ENCODE measurements at places on chromosomes 1 and 21.
A peak's percentile ranks its signal among the peaks of the same experiment; 100 is the strongest.

- no peak for DNase-seq
Measured at GRCh38 chr1:65378247-65378946, 42.1 kb upstream of the LEPR start.

GRCh38 chr1:33255347-33256220, 708 bp upstream of the ZNF362 start:
- DNase-seq, result peak; percentile 22

DNA sequence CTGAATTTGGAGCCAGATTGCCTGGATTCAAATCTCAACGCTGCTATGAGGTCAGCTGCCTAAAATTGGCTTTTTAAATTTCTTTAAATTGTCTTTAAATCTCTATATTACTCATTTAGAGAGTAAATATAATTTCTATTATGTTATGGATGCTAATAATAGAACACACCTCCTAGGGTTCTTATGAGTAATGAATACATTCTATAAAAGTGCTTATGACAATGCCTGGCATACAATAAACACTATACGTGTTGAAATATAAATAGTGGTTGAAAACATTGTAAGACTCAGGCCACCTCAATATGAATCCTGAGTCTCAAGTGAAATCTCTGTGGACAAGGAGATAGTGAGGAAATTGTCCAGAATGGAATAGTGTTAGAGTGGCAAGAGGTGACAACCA, 31.0 kb upstream of the PHGDH start:
- DNase-seq, result no peak

GRCh38 chr1:87295445-87296110, 33.1 kb upstream of the LMO4 start:
- DNase-seq, result no peak

DNA sequence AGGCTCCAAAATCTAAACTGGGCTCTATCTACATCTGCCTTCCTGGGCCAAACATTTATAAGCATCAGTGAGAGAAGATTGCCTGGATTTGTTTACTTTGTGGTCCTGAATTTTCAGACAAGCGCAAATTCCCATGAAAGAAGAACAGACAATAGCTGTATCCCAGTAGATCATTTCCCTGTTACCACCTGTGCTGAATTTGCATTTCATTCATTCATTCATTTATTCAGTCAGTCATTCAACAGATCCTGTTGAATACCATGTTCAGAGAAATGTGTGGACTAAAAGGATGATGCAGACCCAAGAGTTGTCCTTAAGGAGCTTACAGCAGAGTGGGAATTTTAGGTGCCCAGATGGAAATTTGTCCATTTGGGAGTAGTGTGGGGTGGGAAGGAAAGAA, 2.2 kb downstream of the PGM1 start:
- no peak for DNase-seq

- DNase-seq, result no peak
Measured at GRCh38 chr1:248905662-248906008, 400 bp upstream of the PGBD2 start.

DNA sequence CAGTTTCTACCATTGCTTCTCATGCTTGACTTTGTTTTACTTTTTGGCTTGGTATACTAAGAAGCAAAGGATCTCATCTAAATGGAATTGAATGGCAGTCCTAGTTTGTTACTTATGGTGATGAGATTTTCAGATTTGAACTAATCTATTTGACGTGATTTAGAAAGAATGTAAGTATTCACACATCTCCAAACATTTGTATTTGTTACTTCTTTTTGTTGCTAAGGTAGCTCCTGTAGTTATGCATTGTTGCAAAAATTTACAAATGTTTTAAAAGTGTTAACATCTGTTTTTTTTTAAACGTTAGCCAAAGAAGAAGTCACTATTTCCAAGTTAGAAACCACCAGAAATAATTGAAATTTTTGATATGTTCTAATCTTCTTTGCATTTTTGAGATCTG, 222.5 kb downstream of the RPS6KC1 start:
- DNase-seq, result no peak

DNA sequence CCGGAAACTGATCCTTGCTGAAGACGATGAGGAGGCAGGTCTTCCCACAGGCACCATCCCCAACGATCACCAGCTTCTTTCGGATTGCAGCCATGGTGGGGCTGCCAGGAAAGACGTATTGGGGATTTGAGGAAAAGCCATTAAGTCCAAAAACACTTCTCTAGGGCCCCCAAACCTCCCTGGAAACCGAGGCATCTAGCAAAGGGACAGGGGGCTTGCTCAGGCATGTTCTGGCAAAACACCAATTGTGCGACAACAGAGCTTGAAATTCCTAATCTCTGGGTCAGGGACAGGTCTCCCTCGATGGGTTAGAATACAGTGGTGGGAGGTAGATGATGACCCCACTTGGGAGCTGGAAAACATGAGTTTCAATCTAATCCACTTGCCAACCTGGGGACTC, 3.2 kb downstream of the RHOC start:
- DNase-seq, result no peak

DNA sequence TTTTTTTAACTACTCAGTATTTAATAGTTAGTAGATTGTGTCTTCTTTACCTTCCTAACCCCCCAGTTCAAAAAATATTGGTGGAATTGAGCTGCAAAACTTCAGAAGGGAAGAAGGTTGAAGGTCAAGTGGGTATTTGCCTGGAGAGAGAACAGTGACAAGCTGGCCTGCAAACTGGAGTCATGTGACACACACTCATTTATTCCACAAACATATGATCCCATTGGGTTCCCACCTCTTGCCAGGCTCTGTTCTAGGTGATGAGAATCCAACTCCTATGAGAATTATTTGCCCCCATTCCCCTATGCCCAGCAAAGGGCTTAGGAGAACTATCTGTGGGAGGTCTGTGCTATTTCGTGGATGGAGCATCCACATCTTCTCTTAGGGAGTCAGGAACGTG, 3.5 kb upstream of the PEF1 start:
- no peak for DNase-seq

- DNase-seq, result no peak
Measured at GRCh38 chr1:232147215-232147614, 482.7 kb downstream of the SIPA1L2 start.

DNA sequence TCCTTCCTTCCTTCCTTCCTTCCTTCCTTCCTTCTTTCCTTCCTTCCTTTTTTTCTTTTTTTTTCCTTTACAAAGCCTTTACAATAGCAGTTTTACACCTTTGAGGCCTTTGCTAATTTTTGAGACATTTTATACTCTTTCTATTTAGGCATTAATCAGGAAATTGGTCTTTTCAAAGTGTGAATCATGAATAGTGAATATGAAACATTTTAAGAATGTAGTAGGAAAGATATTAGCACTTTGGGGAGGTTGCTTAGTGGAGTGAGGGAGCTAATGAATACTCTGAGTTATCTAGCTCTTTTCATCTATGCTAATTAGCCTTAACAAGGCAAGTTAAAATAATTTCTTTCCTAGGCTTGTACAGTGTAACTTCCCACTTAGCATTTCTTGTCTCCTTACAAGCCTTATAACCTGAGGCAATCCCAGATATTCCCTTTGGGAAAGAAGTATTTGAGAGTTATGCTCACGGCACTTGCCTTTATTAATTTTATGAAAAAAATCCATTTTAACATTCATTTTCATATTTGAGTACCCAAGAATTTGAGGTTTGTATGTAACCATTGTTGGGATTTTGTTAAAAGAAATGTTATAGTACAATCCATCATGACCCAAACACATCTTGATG, 122.6 kb downstream of the NTNG1 start:
- no peak for DNase-seq

- DNase-seq, result no peak
Measured at GRCh38 chr1:93614541-93614940, 67.1 kb downstream of the BCAR3 start.

DNA sequence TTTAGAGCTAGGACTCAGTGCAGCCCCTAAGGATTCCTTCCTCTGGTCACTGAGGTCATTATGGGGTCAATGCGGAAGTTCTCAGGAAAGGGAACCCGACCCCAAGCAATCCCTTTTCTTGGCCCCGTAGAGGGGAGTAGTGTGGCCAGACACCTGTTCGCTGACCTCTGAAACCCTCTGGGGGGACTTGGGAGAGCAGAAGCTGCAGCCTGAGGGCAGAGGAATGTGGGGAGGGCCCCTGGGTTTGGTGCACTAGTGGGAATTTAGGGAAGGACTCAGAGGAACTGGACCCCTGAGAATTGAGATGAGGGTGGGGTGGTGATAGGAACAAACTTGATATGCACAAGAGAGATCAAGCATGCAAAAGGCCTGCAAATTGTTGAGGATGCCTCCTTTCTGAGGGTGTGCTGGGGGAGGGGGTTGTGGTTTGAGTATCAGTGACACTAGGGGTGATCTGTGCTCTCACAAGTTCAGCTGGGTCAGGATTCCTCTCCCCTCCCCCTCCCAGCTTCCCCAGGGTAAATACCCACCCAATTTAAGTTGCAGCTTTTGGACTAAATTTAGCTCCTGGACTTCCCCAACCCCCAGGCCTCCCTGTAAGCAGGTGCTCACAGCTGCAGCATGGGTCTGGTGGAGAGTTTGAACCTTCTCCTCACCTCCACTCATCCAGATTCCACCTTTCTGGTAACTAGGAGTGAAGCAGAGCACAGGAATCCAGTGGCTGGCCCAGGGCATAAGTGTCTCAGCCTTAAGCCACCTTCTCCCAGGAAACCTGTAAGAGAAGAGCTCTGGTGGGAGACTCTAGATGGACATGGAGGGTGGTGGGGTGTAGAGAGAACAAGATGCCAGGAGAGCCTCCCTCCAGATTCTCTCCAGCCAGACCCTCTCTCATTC, 13.5 kb downstream of the ADAMTSL4 start:
- peak; percentile 51 for DNase-seq

DNA sequence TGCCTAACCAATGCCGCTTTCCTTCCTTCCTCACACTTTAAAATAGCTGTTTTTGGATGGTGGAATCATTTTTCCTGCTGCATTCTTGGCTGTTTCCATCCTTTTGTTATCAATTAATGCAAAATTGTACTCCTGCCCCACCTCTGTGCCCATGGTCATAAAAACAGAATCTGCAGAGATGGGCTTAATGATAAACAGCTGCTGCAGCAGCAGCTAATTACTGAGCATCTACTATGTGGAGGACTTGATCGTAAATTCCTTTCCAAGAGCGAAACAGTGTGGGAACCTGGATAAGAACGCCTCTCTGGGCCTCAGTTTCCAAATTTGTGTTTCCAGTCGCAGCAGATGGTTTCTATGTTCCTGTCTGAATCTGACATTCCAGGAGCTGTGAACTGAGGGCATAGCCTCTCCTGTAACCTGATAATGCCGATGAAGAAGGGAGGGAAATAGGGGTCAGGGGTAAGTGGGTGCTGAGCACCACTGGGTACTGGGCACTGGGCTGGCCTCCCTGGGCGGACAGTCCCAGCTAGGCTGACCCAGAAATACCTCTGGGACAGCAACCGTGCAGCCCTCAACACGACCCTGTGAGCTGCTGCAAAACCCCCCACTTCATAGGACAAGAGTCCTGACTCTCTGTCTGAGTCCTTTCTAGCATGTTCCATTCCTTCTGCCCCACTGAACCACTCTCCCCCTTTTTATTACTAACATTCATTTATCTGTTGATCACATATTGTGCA, 121.7 kb downstream of the DMRTB1 start:
- DNase-seq, result no peak

DNA sequence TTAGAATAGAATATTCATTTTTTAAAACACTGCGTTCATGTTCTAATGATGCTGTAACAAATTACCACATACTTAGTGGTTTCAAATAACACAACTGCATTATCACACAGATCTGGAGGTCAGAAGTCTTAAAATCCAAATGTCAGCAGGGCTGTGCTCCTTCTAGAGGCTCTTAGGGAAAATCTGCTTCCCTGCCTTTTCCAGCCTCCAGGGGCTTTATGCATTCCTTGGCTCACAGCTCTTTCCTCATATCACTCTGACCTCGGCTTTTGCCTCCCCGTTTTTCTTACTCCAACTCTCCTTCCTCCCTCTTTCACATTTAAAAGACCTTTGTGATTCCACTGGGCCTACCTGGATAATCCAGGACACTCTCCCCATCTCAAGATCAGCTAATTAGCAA, 18.6 kb upstream of the FMN2 start:
- DNase-seq, result no peak

- no peak for DNase-seq
Measured at GRCh38 chr1:163050496-163050895, 18.7 kb upstream of the RGS4 start.

- no peak for DNase-seq
Measured at GRCh38 chr21:35850542-35851103, 209.7 kb downstream of the SETD4 start.

DNA sequence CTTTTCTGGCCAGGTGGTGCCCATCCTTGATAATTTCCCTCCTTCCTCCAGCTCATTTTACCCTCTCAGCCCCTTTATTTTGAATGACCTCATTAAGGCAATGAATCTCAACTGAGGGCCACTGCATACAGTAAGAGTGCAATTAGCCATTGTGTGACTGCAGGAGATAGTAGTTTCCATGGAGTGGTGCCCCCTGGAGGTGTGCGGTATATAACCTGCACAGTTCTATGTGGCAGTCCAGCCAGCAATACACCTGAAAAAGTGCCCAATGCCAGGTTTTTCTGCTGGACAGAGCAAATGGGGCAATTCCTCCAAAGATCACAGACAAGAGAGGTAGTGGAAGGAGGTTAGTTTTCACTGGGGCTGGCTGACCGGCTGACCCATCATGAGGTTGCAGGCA, 25.9 kb upstream of the LRRC38 start:
- DNase-seq, result no peak

DNA sequence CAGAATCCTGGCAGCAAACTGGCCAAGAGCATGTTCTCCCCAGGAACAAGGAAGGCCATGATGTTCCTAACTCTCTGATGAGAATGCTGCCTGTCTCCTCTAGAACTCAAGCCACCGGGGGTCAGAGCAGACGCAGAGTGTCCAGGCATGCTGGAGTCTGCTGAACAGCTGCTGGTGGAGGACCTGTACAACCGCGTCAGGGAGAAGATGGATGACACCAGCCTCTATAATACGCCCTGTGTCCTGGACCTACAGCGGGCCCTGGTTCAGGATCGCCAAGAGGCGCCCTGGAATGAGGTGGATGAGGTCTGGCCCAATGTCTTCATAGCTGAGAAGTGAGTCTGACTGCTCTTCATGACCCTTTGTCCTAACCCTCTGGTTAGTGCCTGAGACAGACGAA, 23.4 kb downstream of the STYXL2 start:
- DNase-seq, result no peak

- no peak for DNase-seq
Measured at GRCh38 chr1:6338695-6339094, 54.9 kb downstream of the ACOT7 start.

DNA sequence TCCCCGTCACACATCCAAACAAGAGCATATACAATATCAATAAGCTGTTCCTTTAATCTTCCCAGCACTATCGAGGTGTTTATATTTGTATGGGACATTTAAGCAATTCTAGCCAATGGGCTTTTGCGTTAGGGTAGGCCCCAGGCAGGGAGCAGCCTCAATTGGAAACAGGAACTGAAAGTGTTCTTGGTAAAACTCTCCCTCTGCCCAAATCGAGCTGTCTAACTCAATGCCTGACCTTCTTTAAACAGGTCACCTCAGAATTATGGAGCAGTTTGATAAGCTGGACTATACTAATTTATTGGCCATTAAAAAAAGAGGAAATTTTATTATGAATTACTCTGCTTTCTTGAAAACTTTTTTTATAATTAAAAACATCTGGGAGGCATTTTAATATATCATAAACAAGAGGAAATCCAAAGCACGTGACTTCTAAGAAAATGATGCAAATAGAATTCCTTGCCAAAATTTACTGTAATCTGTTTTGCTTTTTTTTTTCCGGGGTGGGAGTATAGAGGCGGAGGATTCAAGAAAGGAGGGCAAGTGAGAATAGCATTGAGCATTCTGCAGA, 498.1 kb downstream of the LMO4 start:
- no peak for DNase-seq

- no peak for DNase-seq
Measured at GRCh38 chr21:16404776-16405175, 675.0 kb downstream of the USP25 start.
